NCI-H460 (cell line): ENCODE measurements at places on chromosomes 12 and 14. TPM values are rescaled to one million over a fixed set of nuclear protein-coding genes. Genes with fewer than 3 reads are reported as not detected.

DNA sequence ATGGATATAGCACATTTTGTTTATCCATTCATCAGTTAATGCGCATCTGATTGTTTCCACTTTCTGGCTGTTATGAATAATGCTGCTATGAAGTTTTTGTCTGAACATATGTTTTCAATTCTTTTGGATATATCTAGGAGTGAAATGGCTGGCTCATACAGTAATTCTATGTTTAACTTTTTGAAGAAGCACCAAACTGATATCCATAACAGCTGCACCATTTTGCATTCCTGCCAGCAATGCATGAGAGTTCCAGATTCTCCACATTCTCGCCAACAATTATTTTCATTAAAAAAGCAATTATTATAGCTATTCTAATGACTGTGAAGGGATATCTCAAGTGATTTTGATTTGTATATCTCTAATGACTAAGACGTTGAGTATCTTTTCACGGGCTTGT, 89.9 kb upstream of the PPP4R3A start:
- DNase-seq = no peak

DNA sequence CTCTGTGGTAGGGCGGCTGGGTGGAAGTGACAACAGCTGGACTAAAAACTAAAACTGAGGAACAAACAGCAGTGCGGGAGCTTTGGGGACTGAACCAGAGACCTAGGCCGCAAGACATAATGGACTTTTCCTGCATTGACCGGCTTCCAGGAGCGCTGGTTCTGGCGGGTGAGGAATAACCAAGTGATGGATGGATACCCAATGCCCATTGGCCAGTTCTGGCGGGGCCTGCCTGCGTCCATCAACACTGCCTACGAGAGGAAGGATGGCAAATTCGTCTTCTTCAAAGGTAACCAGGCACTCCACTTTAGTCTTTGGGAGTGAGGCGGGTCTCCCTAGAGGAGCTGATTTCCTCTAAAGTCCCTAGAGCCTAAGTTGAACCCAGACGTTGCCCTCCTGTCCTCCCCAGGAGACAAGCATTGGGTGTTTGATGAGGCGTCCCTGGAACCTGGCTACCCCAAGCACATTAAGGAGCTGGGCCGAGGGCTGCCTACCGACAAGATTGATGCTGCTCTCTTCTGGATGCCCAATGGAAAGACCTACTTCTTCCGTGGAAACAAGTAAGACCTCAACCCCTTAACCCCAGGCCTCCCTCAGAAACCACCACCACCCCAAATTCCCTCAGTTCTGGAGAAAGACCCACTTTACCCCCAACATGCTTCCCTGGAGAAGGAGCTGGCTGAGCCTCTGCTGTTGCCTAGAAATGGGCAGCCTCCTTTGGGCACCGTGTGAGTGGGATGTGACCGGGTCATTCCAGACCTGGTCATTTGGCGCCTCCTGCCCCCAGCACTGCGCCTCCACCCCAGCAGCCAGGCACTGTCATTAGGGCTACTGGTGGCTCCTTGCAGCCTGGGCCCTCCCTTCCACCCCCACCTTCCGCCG, 8.1 kb downstream of the MMP14 start:
- no peak for DNase-seq

- DNase-seq = no peak
These were observed 1.6 kb downstream of the CTDSP2 start for GRCh38 chr12:57844709-57845477.

DNA sequence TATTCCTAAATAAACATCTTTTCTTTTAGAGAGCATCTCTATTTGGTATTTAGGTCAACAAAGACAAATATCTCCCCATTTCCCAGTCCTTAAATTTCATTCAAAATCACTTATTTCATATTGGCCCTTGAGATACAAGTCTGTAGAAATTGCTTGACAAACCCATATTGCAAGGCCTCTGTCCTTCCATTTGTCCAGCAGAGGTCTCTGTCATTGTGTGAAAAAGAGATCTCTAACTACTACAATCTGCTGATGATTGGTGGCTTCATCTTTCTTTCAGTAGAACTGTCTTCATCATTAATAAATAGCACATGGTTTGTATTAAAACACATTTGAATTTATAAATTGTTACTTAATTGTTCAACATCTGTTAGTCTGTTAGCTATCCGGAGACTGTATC, 252.6 kb downstream of the ACSS3 start:
- no peak for DNase-seq

DNA sequence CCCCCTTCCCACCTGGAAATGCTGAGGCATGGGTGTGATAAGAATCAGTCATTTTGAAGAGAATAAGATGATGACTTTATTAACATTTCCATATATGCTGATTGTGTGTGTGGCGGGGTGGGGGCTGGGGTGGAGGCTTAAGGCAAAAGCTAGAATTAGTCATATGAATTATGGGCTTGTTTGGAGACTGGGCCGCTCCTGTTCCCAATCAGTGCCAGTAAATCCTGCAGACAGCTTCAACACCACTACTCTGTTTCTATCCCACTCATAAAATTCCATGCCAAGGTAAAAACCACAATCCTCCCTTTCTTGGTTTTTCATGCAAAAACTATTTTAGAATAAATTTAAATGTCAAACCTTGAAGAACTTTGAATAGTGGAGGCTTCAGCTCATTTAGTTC, 29.9 kb upstream of the SLC38A2 start:
- DNase-seq = no peak

DNA sequence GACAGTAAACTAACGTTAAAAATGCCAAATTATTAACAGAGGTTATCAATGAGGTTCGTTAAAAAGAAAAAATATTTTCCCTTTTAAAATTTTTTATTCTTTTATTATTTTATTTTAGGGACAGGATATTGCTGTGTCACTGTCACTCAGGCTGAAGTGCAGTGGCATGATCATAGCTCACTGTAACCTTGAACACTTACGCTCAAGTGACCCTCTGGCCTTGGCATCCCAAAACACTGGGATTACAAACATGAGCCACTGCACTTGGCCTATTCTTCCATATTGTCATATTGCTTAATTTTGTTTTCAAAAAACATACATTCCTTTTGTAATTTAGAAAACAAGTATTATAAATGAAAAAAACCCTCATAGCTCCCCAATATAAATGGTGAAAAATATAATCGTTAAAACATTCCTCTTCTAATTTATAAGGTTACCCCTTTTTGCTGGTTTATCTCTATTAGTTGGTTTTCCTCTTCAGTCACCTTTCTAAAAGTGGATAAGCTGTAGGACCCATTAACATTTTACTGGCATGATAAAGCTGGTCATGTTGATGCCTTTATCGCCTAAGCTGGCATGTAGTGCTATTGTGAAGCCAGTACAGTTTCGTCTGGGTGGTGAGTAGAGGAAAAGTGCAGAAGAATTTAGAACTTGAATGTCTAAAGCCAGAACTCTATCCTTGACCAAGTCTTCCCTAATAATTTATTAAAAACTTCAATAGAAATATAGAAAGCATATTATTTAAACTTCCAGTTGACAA, 27.6 kb downstream of the PDE3A start:
- no peak for DNase-seq

DNA sequence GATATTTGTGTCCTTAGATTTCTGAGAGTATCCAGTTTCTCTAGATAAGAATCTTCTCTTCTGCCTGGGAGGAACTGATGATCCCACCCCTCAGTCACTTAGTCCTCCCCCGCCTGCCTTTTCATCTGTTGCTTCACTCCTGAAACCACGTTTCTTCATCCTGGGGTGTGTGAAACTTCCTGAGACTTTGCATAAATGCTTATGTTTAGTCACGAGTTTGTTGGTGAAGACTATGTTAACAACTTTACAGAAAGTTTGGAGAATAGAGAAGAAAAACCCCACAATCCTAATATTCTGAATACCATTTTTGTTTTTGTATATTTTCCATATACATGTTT, 33.2 kb downstream of the MARK3 start:
- DNase-seq = no peak

DNA sequence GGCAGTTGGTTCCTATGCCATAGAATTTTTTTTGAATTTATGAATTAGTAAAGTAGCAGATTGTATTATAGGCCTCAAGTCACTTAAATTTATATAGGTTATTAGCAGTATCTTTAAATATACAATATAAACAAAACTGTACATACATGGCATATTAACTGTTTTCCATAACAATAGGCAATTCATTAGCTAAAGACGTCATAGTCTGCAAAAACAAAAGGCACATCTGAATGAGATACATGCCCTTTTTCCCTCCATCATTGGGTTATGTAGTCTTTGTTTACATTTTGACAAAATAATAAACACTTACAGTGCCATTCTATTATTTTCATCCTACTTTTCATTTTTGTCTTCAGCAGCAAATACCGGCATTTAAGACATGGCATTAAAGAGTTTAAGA, 1.1 kb upstream of the VCPKMT start:
- no peak for DNase-seq

GRCh38 chr12:46468160-46468559, 95.6 kb upstream of the SLC38A2 start:
- peak; percentile 54 for DNase-seq

Gene SMCO2
- total RNA-seq = 0.27 TPM in 1 of 2 replicates, not detected in the other

Gene CLEC9A
- not detected in 2 replicates for total RNA-seq

Gene LRCOL1
- not detected in 2 replicates for total RNA-seq

Gene SRRM4
- 0.03 TPM in 1 of 2 replicates, not detected in the other for total RNA-seq

Gene AKAP5
- 0.12 and 0.22 TPM in 2 replicates for total RNA-seq

Gene SVOP
- total RNA-seq = not detected in 2 replicates
